Muscle of back (tissue), 13 donors: ENCODE measurements at places on chromosomes 11 and 22. TPM values are rescaled to one million over a fixed set of nuclear protein-coding genes. Genes with fewer than 3 reads are reported as not detected.

DNA sequence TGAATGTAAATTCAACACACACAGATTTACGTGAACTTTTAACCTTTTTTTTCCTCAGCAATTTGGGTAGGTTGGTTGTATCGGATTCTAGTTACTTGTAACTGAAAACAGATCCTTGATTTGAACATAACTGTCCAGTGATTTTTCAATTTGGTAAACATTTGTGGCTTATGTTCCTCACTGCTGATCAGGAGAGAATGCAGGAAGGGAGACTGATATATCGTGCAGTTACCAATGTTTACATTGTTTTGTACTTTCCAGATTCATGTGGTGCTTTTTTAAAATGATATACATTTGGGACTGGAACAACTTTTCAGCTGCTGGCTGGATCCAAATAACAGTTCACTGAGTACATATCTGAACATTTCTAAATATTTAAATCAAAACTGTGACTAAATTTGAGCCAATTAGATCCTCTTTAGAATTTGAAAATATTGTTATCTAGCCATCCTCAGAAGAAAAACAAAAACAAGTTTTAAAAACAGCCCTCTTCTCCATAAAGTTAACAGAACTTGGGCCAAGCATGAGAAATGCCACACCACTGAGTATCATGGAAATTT lies 84.3 kb upstream of the MTMR2 start:
- peak; percentile 46 for DNase-seq

- no peak for DNase-seq
Observed at GRCh38 chr11:126585388-126585773, 229.9 kb downstream of the ST3GAL4 start.

- DNase-seq: peak; percentile 77
Observed at GRCh38 chr11:11403763-11404725, 51.0 kb upstream of the CSNK2A3 start.

Gene SAA4
- not detected for polyA plus RNA-seq

Gene NARS2
- 19.3 TPM for polyA plus RNA-seq

GRCh38 chr22:42834177-42834949 lies 22.7 kb downstream of the ARFGAP3 start:
- no peak for DNase-seq

DNA sequence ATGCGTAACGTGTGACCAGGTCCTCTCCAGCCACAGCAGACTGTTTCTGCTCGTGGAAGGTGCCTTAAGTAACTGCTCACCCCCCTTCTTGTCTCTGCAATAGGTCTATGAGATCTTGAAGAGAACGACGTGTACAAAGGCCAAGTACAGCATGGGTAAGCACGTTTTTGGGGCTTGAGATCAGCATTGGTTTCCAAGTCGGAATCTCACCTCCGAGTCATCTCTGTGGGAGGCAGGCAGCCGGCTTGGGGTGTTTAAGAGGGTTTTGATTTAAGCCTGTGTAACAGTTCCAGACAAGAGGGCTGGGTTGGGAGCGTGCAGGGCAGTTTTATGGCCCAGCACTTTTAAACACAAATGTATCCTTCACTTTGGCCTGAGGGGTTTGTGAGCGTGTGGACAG lies 30.1 kb downstream of the ANO1 start:
- no peak for DNase-seq

DNA sequence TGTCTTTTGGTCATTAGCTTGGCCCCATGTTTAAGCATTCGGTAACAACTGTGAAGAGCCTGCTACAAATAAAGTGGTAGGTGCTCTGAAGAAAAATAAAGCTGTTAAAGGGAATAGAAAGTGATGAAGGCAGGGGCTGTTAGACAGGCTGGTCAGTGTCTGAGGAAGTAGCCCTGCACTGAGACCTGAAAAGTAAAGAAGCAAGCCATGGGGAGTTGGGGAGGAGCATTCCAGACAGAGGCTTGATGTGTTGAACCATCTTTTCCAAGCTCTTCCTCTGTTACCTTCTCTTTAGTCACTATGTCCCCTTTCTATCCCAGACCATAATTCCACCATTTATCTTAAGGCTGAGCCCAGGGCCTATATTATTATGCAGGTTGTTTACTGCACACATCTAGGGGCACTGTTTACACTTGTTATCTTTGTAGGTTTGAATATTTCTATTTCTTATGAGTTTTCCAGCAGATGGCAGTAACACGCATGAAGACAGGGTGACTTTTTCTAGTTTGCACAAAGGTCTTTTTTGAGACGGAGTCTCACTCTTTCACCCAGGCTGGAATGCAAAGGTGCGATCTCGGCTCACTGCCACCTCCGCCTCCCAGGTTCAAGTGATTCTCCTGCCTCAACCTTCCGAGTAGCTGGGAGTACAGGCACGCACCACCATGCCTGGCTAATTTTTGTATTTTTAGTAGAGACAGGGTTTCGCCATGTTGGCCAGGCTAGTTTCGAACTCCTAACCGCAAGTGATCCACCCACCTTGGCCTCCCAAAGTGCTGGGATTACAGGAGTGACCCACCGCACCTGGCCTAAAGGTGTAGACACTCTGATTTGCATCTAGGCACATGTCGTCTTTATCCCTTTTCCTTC lies 23.0 kb downstream of the ZFTA start:
- DNase-seq: no peak

DNA sequence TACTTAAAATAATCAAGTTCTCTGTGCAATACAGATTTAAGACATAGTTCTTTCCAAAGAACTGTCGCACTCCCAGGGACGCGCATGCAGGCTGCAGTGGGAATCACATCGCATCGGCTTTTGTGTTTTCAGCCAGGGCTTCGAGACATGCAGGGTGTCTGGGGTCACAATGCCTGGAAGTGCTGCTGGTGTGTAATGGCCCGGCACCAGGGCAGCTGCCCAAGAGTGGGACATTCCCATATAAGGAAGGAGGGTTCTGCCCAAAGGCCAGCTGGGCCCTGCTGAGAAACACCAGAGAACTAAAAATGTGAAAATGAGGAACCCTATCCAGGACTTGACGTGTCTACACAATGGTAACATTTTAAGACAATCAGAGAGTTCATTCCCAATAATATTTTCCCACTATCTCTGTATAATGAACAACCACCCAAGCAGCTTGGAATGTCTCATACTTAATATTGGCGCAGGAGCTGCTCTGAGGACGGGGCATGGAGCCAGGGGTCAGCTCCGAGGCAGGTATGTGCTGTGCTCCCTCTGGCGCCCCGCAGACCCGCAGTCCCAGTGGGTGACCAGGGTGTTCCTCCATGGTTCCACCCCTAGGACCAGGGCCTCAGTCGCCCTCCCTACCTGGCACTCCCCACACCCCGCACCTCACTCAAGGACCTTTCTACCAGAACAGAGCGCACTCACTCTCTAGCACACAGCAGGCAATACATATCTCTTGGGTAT lies 11.3 kb downstream of the MCAT start:
- no peak for DNase-seq

GRCh38 chr11:130606781-130607511 lies 158.5 kb downstream of the ADAMTS15 start:
- peak; percentile 57 for DNase-seq
